Neural crest cell (in vitro differentiated cells): ENCODE measurements at places on chromosomes 2 and 18.

DNA sequence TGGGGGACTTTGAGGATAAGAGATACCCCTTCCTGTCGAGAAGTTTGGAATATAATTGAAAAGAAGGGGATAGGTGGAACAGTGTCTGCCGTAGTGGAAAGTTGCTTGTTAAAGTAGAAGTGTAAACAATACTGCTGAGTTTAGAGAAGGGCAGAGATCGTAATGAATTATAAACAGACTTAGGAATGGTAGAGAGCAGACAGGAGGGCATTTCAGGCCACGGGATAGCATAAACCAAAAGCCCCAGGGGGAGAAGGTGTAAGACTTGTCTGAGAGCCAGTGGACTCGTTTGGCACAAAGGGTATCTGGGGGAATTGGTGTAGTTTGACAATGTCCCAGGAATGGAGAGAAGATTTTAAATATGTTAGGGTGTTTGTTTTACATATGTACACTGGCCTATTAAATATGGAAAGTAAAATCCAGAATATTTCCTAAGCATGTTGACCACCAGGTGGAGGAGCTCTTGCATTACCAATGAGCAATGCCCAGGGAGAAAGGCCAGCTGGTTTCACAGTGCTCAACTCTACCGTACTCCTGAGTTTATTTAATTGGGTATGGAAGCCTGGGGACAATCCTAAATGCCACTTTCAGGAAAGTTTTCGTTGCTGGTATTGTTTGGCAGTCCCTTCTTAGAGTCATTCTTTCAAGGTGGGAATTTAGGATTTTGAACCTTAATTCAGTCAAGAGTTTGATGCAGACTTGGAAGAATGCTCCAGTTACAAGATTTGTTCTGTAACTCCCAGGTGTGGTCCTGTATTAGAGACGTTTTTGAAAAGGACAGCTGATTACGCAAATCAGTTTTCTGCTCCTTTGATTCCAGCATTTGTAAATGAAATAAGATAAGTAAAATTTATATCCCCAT is 7.5 kb downstream of the COPS8 start:
- no peak for DNase-seq

DNA sequence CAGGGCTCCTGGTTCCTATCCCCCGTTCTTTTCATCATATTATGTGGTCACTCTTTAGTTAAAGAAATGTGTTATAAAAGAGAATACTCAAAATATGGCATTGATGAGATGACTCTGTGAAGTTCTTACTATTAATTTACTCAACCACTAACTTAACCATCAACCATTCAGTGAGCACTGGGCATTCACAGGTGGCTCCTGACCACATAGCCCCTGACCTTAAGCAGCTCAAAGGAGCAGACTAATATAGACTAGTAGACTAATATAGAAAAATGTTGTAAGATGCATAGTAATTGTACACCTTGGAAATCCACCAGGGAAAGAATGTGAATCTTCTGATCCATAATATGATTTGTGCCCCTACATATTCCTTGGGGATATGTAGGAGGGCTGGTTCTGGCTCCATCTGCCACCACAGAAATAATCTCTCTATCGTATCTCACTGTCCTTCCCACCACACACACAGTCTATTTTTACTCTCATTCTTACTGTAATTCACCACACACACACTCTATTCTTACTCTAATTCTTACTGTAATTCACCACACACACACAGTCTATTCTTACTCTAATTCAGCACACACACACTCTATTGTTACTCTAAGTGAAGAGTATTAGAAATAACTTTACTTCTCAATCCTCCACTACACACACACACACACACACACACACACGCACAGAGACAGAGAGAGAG is 188.9 kb upstream of the ITGA4 start:
- no peak for DNase-seq

GRCh38 chr2:166491461-166491860 is 2.6 kb downstream of the SCN7A start:
- DNase-seq: no peak

DNA sequence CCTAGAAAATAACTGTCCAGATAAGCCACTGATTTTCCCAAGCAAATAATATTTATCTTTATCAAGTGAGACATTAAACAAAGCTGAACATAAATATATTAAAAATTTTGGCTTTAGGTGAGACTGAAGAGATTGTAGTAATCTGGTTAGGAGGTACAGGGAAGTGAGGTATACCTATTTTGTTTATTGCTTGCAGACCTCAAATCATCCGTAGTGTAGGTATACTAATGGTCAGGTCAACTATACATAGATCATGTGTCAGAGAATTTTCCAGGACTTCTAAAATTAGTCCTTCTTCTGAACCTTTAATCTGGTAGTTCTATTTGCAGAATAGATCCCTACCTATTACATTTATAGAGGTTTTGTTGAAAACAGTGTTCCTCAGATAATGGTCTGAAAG is 41.5 kb downstream of the SP140 start:
- no peak for DNase-seq

DNA sequence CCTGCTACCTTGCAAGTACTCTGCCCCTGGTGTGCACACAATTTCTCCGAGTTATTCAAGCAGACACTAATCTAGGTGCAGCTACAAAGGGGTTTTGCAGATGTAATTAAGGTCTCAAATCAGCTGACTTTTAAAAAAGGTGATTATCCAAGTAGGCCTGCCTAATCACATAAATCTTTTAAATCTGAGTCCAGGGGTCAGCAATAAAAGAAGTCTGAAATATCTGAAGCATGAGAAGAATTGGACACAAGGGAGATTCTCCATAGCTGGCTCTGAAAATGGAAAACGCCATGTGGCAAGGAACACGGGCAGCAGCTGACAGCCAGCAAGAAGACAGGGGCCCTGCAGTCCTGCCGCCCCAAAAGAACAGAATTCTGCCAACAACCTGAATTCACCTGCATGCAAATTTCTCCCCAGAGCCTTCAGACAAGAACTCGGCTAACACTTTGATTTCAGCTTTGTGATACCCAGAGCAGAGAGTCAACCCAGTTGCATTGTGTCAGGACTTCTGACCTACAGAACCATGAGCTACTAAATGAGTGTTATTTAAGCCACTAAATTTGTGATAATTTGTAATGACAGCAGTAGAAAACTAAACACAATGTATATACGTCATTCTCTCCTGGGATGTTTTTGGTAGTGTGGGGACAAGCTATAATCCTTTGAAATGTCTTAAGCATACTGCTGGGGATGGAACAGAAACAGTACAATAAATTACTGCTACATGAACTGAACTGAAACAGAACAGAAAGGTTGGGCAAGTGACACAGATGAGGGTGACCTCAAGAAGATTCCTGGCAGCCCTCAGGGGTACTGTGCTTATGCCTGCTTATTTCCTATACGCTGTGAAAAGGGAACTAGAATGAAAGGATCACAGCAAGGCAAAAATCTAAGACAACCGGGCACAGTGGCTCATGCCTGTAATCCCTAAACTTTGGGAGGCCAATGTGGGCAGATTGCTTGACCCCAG is 3.2 kb downstream of the INO80C start:
- no peak for DNase-seq

- no peak for DNase-seq
Observed at GRCh38 chr18:28075501-28075900, 101.4 kb downstream of the CDH2 start.

DNA sequence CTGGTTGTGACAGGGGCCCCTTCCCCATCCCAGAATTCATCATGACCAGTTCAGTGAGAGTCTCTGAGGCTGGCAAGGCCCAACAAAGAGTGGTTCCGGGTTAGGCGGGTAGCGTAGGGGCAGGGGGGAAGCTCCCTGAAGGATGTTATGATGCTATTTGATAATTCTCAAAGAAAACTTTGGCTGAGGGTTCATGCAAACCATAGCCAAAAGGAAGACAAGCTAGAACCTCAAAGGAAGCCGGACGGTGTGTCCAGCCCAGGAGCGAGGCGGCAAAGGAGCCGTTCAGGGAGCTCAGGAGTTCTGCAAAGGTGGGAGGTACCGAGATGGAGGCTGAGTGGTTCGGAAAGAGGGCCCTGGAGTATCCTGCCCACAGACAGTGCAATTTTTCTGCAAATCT is 226.8 kb upstream of the RAB6C start:
- no peak for DNase-seq

DNA sequence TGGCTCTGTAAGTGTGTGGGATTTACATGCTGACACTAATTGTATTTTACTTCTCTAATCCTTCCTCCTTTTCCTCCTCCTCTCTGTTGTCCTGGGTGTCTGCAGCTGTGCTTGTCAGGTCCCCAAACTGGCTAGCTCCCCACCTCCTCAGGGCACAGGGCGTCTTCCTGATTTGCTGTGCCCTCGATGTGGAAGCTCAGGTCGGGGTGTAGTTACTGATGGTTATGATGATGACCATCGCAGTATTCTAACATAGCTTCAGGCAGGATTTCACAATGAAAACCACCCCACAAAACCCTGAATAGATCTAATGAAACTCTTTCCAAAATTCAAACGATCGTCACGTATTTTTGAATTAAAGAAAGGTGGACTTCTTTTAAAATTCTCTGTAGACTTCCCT is 428.4 kb downstream of the TGIF1 start:
- no peak for DNase-seq

DNA sequence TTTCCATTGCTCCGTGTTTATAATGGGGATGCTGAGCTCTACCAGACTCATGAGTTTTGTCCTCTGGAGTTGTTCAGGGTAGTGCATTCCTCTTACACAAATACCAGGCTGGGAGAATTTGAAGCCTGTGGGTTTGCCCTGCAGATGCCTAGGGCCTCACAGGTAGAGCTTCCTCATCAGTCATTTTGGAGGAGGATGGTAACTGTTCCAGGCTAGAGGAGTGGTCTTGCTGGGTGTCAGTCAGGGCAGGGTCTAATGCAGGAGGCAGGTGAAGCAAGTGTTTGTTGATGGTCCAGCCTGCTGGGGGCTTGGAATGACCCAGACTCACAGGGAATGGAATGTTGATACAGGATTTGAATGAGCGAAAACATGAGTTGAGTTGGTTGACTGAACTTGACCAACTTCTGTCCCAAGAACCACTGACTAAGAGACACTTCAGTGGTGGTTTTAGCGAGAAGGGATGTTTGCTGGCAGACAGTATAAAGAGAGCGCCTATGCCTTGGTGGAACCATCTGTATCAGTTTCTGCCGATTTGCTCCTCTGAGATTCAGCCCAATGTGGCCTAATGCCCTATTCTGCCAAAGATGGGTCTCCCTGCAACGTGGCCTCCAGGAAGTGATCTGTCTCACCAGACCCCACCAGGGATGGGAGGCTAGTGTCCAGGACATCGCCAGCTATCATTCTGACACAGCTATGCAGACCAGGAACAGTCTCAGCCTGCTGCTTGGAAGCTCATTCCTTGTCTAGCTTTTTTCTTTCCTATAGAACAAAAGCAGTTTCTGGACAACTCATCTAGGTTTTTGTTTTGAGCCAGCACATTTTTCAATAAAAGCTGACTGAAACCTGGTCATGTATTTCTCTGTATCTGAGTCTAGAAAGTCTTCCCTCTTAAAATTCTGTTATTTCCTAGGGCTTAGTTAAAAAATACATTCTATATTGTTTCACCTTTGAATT is 9.3 kb downstream of the IL1R2 start:
- no peak for DNase-seq
